Hematopoietic multipotent progenitor cell treated with erythropoietin and hydrocortisone succinate and interleukin-3 and kit ligand, for 15 days (in vitro differentiated cells): ENCODE measurements at places on chromosomes 16 and 17.

DNA sequence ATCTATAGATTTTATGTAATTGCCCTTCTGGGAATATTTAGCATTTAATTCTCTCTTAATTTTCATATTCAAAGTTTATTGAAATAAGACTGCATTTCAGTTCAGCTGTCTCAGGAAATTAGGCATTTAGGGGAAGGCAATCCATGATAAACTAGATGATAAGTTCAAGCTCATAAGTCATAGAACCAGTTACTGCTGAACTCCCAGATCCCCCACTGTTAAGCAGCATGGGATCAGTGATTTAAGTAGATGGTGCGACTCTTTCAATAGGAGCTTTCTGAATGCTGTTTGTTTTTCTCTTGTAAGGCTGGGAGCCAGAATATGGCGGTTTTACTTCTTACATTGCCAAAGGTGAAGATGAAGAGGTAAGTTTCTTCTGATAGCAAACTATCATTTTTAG, 23.8 kb downstream of the OGFOD1 start:
- no peak for DNase-seq

DNA sequence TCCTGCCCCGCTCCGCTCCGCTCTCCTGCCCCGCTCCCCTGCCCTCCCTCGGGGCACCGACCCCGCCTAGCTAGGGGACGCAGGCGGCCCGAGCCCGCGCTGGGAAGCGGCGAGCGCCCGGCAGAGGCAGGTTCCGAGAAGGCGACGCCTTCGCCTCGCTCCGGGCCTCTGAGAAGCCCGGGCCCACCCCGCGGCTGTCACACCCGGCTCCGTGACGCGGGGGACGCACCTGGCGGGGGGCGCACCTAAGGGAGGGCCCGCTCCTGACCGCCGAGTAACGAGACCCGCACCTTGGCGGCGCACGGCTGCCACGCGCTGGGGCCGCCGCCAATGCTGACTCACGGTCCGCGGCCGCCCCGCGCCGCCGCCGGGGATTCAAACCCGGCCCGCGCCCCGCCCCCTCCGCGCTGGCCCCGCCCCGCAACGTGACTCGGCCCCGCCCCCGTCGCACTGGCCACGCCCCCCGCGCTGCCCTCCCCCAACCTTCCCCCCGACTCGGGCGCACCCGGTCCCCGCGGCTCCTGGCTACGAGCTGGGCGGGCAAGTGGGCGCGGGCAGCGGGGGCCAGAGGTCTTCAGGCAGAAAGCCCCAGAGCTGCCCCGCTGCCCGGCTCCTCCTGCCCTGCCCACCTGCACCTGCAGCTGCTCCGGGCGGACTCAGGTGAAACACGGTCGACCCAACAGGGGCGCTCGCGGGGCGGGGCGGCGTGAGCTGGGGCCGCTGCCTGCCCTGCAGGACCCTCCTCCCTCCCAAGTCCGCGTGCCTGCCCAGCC, 27.8 kb downstream of the GNPTG start:
- DNase-seq, result peak; percentile 84

DNA sequence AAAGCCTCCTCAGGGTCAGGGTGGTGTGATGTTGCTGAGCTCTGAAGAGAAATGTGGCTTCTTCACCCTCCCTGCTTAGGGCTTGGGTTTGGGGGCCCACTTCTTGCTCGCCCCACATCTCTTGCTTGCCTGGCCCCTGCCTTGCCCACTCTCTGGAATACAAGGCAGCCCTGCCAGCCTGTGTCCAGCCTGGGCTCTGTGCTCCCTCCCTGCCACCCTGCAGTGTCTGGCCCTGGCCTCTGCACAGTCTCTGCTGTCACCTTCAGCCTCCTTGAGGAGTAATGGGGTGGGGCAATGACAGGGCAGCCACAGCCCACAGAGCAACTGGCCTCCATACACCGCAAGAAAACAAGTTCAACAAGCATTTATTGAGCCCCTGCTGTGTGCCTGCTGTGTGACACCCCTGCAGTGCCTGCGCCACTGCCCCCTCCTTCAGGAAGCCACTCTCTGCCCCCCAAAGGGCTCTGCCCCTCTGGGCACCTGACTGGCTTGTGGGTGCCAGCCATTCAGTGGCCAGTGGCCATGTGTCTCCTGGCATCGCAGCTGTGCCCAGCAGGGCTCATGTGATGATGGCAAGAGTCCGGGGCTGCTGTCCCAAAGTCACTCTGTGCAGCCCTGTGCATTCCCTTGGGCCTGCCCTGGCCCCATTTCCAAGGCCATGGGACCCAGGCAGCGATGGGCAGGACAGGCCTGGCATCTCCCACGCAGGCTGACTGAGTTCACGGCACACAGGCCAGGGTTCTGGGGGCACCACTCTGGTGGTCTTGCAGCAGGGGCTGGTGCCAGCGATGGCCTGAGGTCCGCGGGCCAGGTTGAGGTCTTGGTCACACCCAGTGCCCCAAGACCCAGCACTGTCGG, 240.8 kb downstream of the KATNIP start:
- no peak for DNase-seq

GRCh38 chr16:62294213-62294972, 258.2 kb upstream of the CDH8 start:
- DNase-seq, result no peak

GRCh38 chr16:11072420-11073153, 128.2 kb downstream of the CLEC16A start:
- peak; percentile 10 for DNase-seq
